ENCODE measurements at places on chromosomes 3 and 15.

DNA sequence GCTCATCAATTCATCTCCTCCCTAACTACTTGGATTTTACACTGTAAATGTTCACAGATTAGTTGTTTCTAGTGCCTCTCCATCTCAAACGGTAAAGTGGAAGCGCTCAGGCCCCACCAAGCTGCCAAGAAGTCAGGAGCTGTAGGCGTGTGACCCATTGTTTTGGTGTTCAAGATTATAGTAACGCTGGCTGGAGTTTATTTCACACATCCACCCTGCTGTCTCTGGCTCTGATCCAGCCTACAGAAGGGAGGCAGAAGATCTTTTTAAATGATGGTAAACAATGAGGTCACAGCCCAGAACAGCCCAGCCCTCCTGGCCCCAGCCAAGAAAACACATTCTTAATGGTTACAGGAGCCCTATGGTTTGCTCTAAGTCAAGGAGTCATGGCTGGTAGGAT, 25.7 kb upstream of the GALNT15 start:
- DNase-seq = peak; percentile 8

GRCh38 chr15:85525755-85526154, 145.4 kb downstream of the AKAP13 start:
- no peak for DNase-seq

DNA sequence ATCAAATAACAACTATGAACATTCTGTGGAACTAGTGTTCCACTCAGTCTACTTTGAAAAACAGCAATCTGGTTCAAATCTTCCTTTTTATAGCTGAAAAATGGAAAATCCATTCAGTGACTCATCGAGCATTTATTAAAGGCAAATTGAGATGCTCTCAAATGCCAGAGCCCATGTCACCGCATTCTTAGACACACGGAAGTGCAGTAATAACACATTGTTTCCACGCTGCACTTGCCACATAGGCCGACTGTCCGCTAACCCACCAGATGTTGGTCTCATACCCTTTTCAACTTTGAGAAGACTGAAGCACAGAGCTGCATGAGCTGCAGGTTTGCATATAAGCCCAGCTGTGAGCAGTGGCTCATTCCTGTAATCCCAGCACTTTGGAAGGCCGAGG, 95.9 kb downstream of the TMEM266 start:
- no peak for DNase-seq

DNA sequence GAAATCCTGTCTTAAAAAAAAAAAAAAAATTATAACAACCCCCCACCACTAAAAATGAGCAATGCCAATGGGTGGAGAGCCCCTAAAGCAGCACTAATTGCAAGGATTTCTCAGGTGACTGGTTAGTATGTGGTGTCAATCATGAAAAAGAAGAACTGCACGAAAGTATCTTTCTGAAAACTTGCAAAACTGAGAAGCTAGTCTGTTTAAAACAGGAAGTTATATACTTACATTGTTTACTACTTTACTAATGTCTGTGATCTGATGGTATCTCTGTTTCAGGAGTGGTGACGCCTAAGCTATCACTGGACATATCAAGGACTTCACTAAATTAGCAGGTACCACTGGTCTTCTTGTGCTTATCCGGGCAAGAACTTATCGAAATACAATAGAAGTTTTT, at the start of gene CCR3:
Gene CCR3 (plus strand): TSS at position 341 of the 400 bp plus-strand sequence. CDS start 22,699 bp downstream, outside the sequence.
- no peak for DNase-seq

DNA sequence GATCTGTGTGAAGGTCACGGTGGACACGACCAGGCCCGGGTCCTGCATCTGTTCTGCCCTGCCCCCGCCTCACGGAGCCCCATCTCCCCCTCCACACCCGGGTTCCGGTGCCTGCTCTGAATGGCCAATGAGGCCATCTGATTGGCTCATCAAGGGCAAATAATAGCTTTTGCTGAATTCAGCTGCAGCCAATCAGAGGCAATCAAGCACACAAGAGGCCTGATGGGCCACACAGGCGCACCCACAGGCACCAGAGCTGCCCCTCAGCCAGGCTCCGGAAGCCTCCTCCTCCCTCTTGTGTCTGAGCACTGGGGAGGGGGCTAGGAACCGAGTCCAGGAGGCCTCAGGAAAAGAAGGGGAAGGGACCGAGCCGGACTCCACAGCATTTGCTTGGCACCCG, 49.5 kb downstream of the CACNA2D2 start:
- DNase-seq = no peak

DNA sequence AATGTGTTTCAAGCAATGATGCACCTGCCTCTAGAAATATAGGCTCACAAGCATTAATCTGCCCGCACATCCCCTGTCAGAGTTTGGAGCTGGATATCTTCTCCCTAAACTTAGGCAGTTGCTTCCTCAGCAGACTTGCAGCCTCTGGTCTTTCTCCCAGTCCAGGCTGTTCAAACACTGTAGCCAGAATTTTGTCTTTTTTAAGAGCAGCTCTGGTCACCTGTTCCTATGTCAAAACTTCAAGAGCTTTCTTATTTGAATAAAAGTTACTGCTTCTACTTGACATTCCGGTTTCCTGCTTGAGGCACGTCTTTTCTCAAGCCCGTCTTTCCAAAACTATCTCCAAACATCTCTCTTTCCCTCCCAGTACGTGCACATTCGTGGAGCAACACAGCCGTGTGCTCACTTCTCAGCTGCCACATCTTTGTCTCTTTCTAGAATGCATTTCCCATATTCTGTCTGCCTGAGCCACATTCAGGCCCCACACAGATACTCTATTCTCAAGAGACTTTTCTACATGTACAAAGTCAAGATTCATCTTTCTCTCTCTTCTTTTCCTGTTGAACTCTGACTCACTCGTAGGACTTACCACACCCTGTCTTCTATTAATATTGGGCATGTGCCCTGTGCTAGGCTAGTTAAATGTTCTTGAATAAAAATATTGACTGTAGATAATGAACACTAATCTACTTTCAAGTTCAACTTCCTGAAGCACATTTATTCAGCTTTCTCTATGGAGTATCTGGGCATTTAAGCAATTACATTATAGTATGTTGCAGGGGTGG, 307.7 kb upstream of the SOX2 start:
- no peak for DNase-seq

- no peak for DNase-seq
Measured at GRCh38 chr15:62469478-62469873, 304.4 kb upstream of the C2CD4B start.

DNA sequence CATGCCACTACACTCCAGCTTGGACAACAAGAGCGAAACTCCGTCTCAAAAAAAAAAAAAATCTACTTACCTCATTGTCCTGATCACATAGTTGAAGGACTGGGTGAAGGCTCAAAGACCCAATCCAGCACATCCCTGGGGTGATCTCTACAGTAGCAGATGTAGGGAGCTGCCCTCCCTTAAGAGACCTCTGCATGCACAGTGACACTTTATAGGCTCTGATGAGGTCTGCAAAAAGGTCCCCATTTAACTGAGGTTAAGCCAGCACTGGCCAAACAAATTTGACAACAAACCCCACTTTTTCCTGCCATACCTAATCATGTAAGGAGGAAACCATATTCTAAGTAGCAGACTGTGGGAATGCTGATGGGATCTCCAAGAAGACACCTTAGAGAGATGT, 31.1 kb upstream of the SPATA12 start:
- no peak for DNase-seq

- DNase-seq = no peak
Measured at GRCh38 chr15:40095371-40096093, 13.1 kb downstream of the BMF start.

DNA sequence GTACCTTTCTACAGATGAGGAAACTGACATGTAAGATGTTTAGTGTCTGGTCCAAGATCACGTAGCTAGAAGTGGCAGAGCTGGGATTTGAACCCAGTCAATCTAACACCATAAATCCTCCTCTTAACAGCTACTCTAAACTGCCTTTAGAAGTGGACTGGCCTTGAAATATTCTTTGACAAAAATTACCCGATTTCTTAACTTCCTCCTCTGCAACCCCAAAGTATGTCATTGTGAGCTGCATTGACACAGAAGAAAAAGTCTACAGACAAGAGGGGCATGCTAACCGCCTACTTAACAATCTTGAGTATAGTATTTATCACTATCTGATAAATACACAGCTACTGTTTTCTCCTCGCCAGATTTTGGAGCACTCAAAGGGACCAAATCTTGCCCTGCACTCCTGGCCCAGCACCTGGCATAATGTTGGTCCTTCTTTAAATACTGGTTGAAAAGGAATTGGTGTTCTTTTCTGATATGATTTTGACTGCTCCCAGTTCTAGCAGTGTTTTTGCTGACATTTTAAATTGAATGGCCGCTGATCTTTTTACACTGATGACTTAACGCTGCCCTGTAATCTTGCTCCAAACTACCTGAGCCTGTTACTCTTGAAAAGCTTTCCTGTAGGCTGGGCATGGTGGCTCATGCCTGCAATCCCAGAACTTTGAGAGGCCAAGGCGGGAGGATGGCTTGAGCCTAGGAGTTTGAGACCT, 36.9 kb downstream of the ITPR1 start:
- no peak for DNase-seq

- DNase-seq = peak; percentile 73
Measured at GRCh38 chr15:90071220-90071807, 31.0 kb downstream of the IDH2 start.

DNA sequence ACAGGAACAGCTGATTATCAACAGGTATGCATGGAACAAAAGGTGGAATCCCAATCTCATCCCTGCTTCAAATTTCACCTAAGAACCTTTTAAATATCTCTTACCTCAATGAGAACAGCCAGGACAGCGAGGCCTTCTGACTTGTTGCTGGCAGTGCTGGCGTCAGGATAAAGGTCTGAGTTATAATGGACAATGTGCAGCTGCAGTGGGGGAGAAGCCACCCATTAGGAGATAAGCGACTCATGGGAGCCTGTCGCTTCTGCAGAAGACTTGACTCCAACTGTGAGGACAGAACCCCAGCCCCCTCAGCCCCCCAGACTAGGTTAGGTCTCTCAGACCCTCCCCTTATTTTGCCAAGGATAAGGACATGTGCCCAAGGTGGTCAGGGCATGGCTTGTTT, 39.7 kb downstream of the CA12 start:
- DNase-seq = no peak

DNA sequence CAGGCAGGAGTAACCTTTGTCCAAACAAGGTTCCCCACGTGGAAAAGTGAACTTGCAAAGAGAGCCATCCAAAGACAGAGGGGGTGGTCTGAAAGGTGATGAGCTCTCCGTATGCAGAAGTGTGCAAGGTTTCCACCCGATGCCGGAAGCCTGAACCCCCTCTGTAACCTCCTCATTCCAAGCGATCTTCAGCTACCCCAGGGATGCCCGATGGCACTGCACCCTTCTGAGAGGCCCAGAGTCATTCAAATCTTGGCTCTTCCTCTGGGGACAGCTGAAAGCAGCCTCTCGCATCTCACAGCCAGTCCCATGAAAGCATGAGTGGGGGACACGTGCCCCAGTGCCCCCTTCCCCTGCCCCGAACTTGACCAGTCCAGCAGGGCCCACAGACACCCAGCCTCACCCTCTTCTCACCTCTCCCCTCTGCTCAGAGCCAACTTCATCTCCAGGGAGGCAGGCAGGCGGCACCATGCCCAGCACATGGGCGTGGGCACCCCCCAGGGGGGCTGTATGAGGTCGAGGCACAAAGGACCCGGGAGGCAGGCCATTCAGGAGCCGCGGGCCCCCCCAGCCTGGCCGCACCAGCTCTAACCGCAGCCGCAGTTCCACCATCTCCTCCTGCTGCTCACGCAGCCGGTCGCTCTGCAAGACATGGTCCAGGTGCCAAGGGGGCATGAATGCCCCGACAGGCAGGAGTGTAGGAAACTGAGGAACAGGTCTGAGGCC, 8.7 kb downstream of the KIF7 start:
- DNase-seq = no peak

- DNase-seq = no peak
Measured at GRCh38 chr3:350871-351371, 154.4 kb downstream of the CHL1 start.

DNA sequence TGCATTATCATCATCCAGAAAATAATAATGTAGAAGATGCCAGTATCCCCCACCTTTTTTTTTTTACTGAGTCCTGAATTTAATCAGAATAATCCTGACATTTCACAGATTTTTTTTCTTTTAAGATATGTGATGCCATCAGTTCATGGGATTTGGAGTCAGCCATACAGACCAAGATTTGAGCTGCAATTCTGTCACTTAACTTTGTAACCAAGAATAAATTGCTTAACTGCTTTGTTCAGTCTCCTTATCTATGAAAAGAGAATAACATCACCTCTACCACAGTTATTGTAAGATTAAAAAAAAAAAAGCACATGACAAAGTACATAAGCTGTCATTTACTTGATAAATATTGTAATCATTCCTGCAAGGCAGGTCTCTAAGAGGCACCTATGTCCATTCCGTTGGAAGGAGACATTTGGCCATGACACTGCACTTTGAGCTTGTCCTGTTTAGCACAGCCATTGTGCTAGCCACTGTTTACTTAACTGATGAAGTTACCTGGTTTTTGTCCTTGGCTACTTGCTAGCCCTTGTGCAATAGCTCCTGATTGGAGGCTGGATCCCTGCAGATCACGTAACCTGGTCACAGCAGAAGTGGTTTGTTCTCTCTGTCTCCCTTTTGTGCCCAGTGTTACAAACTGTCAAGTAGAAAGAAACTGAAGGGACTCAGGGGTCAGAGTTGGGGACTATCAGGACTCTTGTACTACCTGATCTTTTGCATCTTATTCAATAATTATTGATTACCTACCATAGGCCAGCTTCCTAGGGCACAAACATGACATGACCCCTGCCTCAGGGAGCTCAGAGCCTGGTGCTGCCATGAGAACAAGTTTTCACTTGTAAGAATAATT, 306.0 kb downstream of the WDR72 start:
- DNase-seq = no peak

DNA sequence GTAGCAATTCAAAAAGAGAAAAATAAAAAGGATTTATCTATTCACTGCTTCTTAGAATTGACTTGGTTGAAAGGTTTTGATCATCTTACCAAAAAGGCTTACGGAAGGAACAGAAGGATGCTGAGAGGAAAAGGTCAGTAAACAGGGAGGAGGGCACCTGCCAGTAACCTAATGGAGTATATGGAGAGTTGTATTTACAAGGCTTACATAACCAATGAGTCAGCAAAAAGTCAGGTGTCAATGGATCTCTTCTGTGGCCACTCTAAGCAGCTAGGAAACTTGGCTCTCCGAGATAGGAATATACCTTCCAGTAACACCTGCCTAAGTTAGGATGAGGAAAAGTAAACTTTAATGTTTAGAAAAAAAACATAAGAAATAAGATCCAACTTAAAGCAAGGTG, 80.5 kb upstream of the PLXND1 start:
- no peak for DNase-seq

- DNase-seq = no peak
Measured at GRCh38 chr3:46127503-46127902, 80.6 kb downstream of the CCR1 start.

Measured in thymus (tissue), 14 donors.